ENCODE measurements at places on chromosomes 7 and 10. TPM values are rescaled to one million over a fixed set of nuclear protein-coding genes. Genes with fewer than 3 reads are reported as not detected.

GRCh38 chr7:26841003-26841739, 23.2 kb downstream of the SKAP2 start:
- H3K27me3 ChIP-seq, result no peaks in the 10 kb centered on the region
- no peaks in the 10 kb centered on the region for H3K4me1 ChIP-seq
- H3K27ac ChIP-seq, result no peak overlapping the region
- no peak for DNase-seq
- H3K36me3 ChIP-seq, result peaks cover 6% of the 10 kb centered on the region

DNA sequence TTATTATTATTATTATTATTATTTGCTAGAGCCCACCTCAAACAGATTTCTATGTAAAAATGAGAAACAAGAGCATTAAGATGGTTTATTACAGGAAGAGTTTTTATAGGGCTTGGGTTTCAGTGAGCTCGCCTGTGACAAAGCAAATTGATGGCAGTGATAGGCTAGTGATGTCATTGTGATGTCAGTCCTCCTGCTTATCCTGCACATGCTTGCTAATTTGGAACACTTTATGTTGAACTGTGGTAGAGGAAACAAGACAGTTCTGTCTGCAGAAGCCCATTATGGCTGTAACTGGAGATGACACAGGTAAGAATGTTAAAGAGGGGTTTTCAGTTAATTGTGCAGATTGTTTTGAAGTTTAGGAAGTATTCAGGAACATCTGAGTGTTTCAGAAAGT, 68.3 kb downstream of the CREM start:
- no peaks in the 10 kb centered on the region for H3K27me3 ChIP-seq
- H3K27ac ChIP-seq, result peak overlapping the region; percentile 100

GRCh38 chr7:1957471-1958225, 275.1 kb downstream of the MAD1L1 start:
- H3K4me1 ChIP-seq, result peaks cover 5% of the 10 kb centered on the region
- peaks cover 39% of the 10 kb centered on the region for H3K36me3 ChIP-seq
- no peak overlapping the region for H3K27ac ChIP-seq
- H3K4me3 ChIP-seq, result no peak overlapping the region
- no peaks in the 10 kb centered on the region for H3K27me3 ChIP-seq
- no peak for DNase-seq

DNA sequence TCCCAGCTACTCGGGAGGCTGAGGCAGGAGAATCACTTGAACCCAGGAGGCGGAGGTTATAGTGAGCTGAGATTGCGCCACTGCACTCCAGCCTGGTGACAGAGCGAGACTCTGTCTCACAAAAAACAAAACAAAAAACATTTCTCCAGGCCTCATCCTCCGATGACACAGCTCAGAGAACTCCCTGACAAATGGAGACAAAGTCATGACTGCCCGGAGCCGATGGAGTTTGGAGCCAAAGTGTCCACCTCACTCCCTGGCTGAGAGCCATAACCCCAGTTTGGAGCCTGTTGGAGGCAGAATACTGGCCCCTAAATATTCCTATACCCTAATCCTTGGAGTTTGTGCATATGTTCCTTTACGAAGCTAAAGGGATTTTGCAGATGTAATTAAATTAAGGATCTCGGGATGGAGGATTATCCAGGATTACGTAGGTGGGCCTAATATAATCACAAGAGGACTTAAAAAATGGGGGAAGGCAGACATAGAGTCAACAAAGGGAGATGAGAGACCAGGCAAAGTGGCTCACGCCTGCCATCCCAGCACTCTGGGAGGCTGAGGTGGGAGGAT, 22.7 kb downstream of the SSC4D start:
- H3K27me3 ChIP-seq, result no peaks in the 10 kb centered on the region
- no peaks in the 10 kb centered on the region for H3K36me3 ChIP-seq
- no peak for DNase-seq
- H3K4me1 ChIP-seq, result peaks cover 3% of the 10 kb centered on the region
- no peak overlapping the region for H3K4me3 ChIP-seq
- no peak overlapping the region for H3K27ac ChIP-seq

OR6V1 gene
- total RNA-seq, result not detected

KIF11 gene
- total RNA-seq, result 56.3 TPM

DNA sequence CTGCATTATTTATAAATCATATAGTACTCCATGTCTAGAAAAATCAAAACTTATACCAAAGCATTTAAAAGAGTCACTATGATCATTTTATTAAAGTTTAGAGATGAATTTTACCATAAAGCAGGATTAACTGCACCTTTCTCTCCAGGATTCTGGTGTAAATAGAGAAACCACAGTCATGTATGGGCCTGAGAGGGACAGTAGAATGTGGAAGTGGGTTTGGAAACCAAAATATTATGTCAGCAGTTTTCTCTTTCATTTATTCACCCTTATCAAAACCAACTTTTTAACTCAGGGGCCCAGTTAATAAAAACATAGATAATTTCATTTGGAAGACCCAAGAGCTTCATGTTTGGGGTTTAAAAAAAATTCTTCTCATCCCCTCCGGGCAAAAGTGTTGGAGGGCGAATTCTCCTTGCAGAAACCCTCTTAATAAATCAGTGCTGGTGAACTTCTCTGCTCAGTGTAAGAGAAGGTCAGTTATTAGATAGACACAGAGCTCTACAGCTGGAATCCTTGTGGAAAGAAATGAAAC, 266.2 kb downstream of the CREB5 start:
- no peaks in the 10 kb centered on the region for H3K4me1 ChIP-seq
- H3K4me3 ChIP-seq, result no peak overlapping the region
- no peak overlapping the region for H3K27ac ChIP-seq
- no peak for DNase-seq

DNA sequence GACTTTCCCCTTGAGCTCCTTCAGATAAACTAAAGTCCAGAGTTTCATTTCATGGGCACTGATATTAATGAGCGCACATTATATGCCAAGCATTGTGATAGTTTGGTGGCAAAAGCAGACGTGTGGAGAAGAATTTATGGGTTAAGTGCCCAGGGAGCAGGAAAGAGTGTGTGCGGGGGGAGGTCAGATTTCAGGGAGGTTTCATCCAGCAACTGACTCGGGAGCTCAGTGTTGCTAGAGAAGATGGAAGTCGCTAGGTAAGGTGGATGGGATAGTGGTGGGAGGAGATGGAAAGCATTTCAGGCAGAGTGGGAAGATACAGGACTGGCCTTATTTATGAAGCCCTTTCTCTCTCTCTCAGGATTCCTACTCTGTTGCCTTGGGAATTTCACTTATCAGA, 223.0 kb downstream of the SNX10 start:
- no peaks in the 10 kb centered on the region for H3K4me1 ChIP-seq
- no peak for DNase-seq
- no peak overlapping the region for H3K27ac ChIP-seq

TRIM8 gene
- 46.8 TPM for total RNA-seq

GIMAP5 gene
- 48.3 TPM for total RNA-seq

GDF10 gene
- total RNA-seq, result 0.56 TPM

- H3K4me1 ChIP-seq, result no peaks in the 10 kb centered on the region
- no peaks in the 10 kb centered on the region for H3K36me3 ChIP-seq
- DNase-seq, result no peak
- H3K27ac ChIP-seq, result no peak overlapping the region
Observed at GRCh38 chr10:59631237-59631636, 78.4 kb downstream of the SLC16A9 start.

- no peak overlapping the region for H3K27ac ChIP-seq
- peaks cover 4% of the 10 kb centered on the region for H3K4me1 ChIP-seq
- no peaks in the 10 kb centered on the region for H3K36me3 ChIP-seq
- no peaks in the 10 kb centered on the region for H3K27me3 ChIP-seq
- no peak for DNase-seq
- H3K4me3 ChIP-seq, result no peak overlapping the region
Observed at GRCh38 chr7:132415259-132415658, 161.0 kb downstream of the PLXNA4 start.

PTPRN2 gene
- total RNA-seq, result 0.51 TPM

DNA sequence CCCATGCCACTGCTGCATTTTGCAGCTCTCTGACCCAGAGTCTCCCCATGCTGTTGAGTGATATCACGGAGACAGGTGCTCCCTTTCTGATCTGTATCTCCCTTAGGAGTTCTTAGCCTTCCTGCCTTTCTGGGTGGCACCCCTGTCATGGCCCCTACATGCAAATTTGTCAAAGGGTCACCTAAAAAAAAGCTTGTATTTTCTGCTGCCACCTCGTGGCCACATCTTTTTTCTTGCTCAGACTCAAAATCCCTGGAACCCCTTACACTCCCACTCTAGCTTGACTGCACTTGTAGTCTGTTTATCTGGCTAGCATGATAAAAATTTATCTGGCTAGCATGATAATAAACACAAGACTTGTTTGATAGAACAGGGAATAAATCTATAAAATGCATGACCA, 809.1 kb downstream of the SORCS1 start:
- no peak for DNase-seq
- H3K36me3 ChIP-seq, result no peaks in the 10 kb centered on the region
- H3K27ac ChIP-seq, result no peak overlapping the region
- no peaks in the 10 kb centered on the region for H3K27me3 ChIP-seq

DNA sequence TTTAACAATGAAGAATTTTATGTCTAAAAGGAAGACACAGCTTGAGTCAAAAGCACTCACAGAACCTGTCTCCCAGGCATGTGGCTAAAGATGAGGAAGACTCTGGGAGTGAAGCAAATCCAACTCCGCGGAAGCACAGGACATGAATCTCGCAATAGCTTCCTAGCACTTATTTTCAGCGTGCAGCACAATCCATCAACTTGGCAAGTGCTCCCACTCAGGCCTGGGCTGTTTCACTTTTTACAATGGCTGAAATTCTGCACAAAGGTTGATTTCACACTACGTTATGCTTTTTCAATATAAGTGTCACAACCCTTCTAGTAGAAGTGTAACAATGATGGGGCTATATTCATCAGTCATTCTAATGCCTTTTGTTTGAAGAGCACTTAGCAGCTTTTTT, 180.2 kb downstream of the XPNPEP1 start:
- no peak overlapping the region for H3K4me3 ChIP-seq
- H3K27me3 ChIP-seq, result no peaks in the 10 kb centered on the region
- no peak for DNase-seq
- no peaks in the 10 kb centered on the region for H3K4me1 ChIP-seq
- no peak overlapping the region for H3K27ac ChIP-seq
- H3K36me3 ChIP-seq, result no peaks in the 10 kb centered on the region

- H3K4me3 ChIP-seq, result no peak overlapping the region
- no peak for DNase-seq
- no peaks in the 10 kb centered on the region for H3K36me3 ChIP-seq
Observed at GRCh38 chr7:20456701-20457100, 126.0 kb downstream of the ITGB8 start.

PDCD11 gene
- 56.7 TPM for total RNA-seq

- no peak overlapping the region for H3K27ac ChIP-seq
- no peak overlapping the region for H3K4me3 ChIP-seq
- H3K4me1 ChIP-seq, result no peaks in the 10 kb centered on the region
- DNase-seq, result no peak
Observed at GRCh38 chr10:64977915-64978314, 1456.7 kb downstream of the REEP3 start.

DNA sequence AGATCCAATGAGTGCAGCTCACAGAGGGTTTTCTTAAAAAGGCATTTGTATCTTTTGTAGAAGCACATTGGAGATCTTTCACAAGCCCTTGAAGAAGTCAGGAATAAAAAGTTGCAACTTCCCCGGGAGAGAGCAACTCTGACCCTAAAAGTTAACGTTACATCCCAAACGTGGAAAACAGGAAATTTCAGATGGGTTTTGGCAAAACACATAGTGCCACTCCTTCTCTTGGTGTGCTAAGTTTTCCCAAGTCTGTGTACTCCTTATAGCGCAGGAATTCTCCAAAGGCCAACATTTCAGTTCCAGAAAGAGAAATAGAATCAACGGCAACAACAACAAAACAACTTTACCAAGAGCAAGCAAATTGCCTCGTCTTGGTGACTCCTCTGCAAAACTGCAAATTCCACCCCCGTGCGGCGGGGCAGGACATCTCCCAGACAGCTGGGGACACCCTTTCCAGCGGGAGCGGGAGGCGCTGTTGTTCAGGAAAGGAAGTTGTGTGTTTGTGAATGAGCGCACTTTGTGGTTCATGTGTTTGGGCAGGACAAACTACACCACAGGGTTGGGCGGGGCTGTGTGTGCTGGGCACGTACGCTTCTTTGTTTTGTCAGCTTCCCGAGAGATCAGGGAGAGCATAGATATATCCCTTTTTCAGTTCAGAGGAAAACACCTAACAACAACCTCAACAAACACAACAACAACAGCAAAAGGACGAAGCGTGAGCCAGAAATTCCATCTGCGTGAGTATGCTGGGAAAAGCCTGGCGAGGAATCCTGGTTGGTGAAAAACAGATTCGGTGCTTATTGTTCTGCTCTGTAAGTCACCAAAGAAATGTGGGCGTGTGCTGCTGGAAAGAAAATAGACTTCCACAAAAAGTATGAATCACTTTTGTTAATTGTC, 294.7 kb upstream of the PITRM1 start:
- peaks cover 46% of the 10 kb centered on the region for H3K4me1 ChIP-seq
- H3K36me3 ChIP-seq, result no peaks in the 10 kb centered on the region
- H3K27me3 ChIP-seq, result no peaks in the 10 kb centered on the region
- peak; percentile 29 for DNase-seq
- peak overlapping the region; percentile 63 for H3K27ac ChIP-seq

DNA sequence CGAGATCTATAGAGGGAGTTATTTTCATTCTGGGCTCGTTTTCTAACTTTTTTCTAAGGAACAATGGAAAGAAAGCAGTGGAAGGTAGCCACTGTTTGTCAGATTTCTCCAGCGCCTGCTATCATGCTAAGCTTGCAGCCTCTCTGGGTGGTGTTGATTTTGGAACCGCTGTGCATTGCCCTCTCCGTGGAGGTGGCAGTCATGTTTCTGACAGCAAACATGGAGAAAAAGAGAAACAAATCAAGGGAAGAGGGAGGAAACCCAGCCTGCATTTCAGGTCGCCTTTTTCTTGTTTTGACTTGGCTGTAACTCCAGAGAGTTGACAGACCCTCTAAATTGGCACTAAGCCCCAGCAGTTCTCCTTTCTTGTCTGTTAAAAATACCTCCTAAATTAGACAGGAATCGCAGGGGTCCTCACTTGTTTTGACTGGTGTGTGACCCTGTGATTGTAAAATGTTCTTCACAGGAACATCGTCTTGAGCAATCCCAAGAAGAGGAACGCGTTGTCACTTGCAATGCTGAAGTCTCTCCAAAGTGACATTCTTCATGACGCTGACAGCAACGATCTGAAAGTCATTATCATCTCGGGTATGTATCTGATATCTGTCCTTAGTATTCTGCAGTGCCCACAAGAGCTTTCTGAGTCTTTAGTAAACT, 4.8 kb downstream of the ECHDC3 start:
- no peaks in the 10 kb centered on the region for H3K36me3 ChIP-seq
- H3K27ac ChIP-seq, result no peak overlapping the region
- H3K27me3 ChIP-seq, result peaks cover 4% of the 10 kb centered on the region
- peaks cover 2% of the 10 kb centered on the region for H3K4me1 ChIP-seq
- no peak for DNase-seq
- H3K4me3 ChIP-seq, result no peak overlapping the region

SPDYE16 gene
- 0.19 TPM for total RNA-seq

DNA sequence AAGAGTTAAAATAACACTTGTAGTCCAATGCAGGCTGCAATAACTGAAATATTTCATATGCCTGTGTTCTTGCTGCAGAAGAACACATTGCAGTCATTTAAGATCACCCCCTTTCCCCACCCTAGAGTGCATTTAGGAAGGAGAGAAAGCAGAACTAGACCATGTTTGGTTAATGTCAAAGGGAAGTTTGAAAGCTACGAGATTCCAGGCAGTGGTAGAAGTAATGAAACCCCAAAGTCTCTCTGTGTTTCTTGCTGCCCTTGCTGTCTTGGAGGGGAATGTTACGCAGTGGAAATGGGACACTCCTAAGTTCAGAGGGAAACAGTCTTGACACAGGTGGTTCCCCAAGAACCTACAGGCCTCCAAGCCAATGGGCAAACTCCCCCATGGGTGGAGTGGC, 242.9 kb downstream of the PTEN start:
- no peak overlapping the region for H3K27ac ChIP-seq
- no peak for DNase-seq
- peaks cover 6% of the 10 kb centered on the region for H3K27me3 ChIP-seq
- H3K4me3 ChIP-seq, result no peak overlapping the region
- no peaks in the 10 kb centered on the region for H3K36me3 ChIP-seq
- H3K4me1 ChIP-seq, result peaks cover 9% of the 10 kb centered on the region

TAS2R4 gene
- total RNA-seq, result 0.62 TPM

All from activated CD4-positive, alpha-beta memory T cell treated with anti-CD3 and anti-CD28 coated beads for 36 hours (primary cell).